Activated T-helper 1 cell treated with anti-CD3 and anti-CD28 coated beads, Interleukin-2, amount 50 U/mL, for 16 hours (primary cell): ENCODE measurements at places on chromosomes 3 and 15.

GRCh38 chr15:34147371-34148140 is 45.7 kb downstream of the PGBD4 start:
- DNase-seq, result no peak

- DNase-seq, result no peak
Observed at GRCh38 chr3:41080141-41080540, 119.2 kb upstream of the CTNNB1 start.

GRCh38 chr3:126941721-126942270 is 41.1 kb upstream of the PLXNA1 start:
- DNase-seq, result no peak

- no peak for DNase-seq
Observed at GRCh38 chr3:44957986-44958385, 18.0 kb downstream of the ZDHHC3 start.

- DNase-seq, result no peak
Observed at GRCh38 chr3:32082721-32083120, 23.7 kb upstream of the GPD1L start.

DNA sequence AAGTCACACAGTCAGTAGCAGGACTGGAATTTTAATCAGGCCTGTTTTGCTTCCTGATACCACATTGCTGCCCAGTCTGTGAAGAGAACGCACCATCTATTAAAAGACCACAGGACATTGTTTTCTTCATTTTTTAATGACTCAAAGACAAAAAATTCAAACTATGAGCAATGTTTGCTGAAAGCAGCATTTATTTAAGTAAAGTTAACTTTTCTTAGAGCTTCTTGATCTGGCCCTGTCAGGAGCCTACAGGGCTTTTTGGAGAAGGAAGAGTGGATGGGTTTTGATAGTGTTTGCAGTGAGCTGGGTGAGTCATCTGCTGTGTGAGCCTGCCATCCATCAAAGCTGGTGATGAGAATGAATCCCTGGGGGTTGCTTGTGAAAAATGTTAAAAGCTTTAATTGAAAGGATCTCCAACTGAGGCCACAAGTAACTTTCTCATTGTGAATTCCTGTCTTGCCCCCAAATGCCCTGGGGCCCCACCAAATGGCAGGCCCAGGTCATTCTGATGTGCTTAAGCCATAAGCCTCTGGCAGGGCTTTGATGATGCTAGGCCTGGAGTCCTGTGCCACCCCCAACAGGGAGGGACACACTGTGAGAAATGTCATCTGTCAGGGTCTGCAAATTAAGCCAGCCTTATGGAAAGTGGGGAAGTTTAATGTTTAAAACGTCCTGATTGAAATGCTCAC is 136.2 kb upstream of the PFN2 start:
- DNase-seq, result no peak

DNA sequence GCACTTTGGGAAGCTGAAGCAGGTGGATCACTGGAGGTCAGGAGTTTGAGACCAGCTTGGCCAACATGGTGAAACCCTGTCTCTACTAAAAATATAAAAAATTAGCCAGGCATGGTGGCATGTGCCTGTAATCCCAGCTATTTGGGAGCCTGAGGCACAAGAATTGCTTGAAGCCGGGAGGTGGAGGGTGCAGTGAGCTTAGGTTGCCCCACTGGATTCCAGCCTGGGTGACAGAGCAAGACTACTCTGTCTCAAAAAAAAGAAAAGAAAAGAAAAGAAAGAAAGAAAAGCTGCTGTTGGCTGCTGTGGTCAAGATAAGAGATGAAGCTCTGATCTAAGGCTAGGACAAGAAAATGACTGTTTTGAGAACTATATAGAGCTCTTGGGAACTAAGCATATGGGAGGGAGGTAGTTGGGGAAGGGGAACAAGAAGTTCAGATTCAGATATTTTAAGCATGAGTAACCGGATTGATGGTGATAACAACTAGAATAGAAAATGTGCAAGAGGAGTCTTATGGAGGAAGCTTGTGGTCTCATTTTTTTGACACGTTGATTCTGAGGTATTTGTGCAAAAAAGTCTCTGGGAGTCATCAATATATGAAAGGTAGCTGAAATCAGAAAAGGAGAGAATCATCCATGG is 25.7 kb downstream of the DNAH12 start:
- DNase-seq, result no peak

GRCh38 chr3:17964108-17964507 is 221.7 kb upstream of the TBC1D5 start:
- no peak for DNase-seq

DNA sequence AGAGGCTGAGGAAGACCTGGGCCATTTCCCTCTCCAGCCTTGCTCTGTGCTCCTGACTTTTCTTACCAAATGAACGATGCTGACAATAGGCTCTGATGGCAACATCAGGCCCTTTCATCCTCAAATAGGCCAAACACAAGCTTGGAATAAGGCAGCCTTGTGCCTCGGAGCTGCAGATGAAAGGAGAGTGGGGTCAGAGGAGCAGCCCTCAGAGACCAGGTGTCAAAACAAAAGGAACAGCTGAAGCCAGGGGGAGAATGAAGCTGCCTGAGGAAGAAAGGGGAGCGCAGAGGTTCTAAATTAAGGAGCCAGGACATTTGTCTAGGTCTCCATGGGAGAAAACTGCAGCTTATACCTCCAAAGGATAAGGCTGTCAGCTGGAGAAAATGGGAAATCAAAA is 5.1 kb downstream of the BFSP2 start:
- no peak for DNase-seq
